ENCODE measurements at places on chromosomes 5 and 9.

DNA sequence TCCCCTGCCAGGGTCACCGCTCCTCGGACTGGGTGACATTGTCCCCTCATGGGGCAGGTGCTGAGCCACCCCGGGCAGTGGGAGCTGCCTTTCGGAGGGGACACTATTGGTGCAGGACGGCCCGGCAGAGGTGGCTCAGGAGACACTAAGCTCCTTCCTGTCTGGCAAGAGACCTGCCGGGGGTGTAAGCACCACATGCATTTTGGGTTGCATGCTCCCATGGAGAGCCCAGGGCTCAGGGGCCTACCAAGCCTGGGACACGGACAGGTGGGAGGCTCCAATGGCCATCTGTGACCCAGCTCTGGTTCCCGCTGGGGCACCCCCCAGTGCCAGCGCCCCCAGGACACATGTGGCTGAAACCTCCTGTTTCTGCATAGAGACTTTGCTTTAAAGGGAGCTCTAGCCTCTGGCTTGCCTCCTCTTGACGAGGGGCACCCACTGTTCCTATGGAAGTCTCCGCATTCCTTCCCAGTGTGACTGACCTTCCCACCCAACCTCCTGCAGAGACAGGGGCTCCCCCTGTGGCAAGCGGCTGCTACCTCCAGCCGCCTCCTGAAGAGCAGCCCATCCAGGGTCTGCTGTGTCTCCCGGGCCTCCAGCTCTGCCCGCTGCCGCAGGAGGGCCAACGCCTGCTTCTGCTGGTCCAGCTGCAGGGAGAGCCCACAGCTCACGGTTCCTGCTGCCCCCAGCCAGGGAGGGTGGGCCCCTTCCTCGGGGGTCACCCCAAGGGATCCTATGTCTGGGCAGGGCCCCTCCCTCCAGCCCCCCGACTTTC, 28.1 kb downstream of the CCDC187 start:
- no peak for DNase-seq

DNA sequence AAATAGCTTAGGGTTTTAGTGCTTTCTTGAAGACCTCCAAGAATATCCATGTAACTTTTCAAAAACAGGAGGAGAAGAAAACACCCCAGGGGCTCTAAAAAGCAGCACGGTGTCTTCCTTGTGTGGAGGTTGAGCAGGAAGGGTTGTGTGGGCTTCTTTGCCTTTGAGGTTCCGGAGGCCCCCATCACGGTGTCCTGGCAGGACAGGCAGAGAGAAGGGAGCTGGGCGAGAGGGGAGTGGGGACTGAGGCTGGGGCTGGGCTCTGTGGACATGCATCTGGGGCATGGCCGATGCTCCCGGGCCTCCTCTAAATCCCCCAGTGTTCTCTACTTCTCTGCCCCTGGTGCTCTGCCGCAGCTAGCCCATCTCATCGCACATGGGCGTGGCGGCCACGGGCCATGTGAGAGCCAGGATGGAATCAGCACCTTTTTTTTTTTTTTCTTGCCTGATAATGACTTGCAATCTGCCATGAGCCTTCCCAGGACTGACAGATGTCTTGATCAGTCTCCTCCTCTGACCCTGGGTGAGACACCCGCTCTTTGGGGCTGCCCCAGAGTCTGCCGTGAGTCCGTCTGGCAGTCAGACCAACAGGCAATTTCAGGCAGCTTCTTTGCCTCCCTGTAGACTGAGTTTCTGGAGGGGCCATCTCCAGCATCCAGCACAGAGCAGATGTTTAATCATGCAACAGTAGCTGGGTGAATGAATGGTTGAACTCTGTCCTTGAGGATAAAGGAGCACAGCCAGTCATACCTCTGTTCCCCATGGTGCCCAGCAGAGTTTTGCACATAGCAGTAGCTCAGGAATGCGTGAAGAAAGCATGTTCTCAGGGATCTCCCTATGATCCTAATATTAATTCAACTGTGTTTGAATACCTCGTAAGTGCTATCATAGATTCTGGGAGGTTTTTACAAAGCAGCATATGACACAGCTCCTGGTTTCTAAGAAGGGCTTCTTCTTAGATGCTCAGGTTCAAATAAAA, 12.1 kb downstream of the CXCL14 start:
- DNase-seq: no peak

DNA sequence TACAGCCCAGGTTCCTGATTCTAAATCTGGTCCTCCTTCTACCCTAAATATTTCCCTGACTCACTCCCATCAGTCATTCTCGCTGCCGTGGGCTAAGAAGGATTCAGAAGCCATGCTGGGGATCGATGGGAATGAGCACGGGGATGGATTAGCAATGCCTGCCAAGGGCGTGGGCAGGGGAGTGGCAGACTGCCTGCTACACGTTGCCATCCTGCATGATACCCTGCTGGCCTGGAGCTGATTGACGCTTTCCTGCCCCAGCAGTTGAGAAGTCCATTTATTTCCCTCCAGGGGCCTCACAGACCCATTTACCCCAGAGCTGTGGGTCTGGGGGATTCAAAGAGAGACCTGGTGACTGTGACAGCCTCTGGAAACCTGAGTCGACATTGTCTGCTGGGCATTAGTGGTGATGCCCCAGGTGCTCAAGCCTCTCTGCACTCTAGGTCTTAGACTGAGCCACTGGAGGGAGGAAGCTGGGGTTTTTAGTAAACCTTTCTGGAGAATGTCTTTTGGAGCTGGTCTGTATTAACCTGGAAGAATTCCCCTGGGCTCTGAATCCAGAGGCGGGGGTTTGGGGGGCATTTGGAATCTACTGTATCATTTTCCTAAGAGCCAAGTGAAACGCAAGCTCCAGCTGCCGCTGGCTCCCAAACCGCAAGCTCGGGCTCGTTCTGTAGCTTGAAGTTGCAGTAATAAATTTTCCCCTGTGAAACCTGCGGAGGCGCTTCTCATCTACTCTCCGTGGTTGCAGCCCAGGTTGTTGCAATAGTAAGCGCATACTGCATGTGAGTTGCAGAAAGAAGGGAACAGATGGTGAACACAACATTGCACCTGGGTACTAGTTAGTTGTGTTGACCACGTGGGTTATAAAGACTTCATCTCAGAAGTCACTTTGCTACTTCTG, 76.3 kb upstream of the RAPGEF1 start:
- DNase-seq: no peak

GRCh38 chr5:157212307-157212706, 31.7 kb downstream of the ITK start:
- DNase-seq: no peak

DNA sequence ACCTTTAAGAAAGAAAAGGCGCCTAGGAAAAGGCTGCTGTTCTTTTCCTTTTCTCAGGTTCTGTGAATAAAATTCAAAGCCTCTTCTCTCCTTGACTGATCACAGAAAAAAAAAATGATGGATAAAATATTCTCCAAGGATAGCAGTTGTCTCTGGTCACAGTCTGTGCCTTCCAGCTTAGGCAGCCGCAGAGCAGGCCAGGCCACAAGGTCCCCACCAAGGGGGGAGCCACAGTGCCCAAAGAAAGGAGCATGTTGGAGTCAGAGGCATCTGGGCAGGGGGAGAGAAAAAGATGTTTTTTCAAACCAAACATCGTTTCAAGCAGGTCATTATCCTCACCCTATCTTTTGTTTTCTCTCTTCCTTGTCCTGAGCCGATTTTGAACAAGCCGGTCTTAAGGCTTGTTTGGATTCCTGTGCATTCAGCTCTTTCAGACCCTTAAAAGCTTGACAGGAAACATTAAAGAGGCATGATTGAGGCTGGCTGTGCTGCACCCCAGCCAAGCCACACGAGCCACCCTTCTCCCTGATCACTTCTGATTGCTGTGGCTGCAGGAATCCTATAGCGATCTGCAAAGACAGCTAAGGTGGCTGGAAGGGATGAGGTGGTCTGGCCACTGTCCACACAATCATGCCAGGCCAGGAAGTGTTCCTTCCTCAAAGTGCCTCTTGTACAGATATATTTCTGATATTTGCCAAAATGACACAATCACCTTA, 284.6 kb upstream of the TLE4 start:
- no peak for DNase-seq

- DNase-seq: no peak
Observed at GRCh38 chr5:173746047-173746646, 129.7 kb upstream of the BOD1 start.

DNA sequence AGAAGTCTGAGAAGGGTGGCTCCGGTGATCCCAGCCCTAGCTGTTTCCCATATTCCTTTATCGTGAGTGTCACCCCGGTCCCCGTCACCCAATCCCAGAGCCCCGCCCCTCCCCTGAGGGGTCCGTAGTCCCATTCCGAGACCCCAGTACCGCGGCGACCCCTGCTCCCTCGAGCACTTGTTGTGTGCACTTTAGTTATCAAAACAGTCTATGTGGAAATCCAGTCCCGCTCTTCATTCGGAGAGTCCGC, 223 bp downstream of the LRSAM1 start:
- DNase-seq: no peak

DNA sequence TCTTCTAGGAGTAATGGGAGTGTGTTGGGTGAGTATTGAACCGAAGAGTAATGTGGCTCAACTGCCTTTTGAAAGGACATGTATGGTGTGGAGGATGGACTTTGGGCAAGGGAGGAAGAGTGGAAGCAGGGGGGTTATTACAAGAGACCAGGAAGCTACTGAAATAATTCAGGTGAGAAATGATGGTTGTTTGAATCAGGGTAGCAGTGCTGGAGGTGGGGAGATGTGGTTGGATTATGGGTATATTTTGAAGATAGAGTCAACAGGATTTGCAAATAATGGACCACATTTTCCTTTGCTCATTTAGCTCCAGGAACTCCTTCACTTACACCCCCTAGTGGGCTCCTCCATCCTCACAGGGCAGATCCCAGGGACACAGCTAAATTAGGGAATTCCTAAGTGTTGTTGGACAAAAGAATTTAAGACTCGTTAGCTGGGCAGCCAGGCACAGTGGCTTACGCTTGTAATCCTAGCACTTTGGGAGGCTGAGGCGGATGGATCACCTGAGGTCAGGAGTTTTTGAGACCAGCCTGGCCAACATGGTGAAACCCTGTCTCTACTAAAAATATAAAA, 1.2 kb upstream of the SLC4A9 start:
- DNase-seq: no peak

DNA sequence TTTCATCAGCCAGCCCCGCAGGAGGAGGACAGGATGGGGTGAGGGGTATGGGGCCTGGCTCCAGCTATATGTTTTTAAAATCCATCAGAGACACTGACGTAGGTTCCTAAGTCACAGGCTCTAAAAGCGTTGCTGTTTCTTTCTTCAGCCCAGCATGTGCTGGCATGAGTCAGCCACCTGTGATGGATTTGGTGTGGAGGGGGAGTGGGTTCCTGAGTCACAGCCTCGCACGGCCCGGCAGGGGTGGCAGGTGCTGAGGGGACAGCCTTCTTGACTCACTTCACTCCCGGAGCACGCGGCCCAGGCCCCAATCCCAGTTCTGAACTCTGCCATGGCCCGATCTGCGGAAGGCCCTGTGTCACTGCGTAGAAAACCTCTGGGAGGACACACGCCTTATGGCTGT, 38.8 kb upstream of the RPL26L1 start:
- DNase-seq: no peak

- no peak for DNase-seq
Observed at GRCh38 chr9:16709924-16710323, 160.5 kb downstream of the BNC2 start.

- no peak for DNase-seq
Observed at GRCh38 chr5:157740229-157740610, 3.3 kb upstream of the LSM11 start.

DNA sequence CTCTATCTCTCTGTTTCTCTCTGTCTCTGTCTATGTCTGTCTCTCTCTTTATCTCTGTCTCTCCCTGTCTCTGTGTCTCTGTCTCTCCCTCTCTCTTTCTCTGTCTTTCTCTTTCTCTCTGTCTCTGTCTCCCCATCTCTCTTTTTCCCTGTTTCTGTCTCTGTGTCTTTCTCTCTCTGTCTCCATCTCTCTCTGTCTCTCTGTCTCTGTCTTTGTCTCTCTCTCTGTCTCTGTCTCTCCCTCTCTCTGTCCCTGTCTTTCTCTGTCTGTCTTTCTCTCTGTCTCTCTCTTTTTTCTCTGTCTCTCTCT, 2.1 kb upstream of the SLC6A19 start:
- DNase-seq: no peak

GRCh38 chr5:118968925-118969375, 19.4 kb downstream of the DTWD2 start:
- DNase-seq: no peak

DNA sequence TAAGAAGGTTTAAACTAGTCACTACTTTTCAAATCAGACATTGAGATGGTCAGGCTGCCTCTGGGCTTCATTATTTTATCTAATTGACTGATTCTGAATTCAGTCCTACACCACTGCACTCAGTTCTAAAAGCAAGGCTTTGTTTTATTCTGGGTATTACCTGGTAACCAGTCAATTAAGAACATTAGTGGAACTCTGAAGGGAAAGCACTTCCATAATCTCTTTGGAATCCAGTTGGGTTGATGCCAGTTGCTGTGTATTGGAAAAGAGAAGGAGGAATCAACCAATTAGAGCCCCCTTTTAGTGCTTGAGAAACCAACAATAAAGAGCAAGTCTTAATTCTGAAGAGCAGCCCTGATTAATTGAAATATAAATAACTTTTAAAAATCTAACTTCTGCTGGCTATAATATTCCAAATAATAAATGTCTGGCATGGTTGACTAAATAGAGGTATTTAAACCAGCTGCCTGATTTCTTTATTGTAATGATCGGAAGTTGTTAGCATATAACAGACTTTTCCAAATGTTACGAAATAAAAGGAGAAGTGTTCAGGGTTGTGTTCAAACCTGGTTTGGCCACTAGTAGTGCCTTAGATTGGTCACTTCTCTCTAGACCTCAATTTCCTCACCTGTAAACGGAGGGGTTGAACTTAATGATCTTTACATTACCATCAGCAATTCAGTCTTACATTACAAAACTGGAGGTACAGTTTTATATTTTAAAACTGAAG, 32.0 kb downstream of the CPEB4 start:
- no peak for DNase-seq

- no peak for DNase-seq
Observed at GRCh38 chr9:137589441-137590122, 730 bp downstream of the ZMYND19 start.

DNA sequence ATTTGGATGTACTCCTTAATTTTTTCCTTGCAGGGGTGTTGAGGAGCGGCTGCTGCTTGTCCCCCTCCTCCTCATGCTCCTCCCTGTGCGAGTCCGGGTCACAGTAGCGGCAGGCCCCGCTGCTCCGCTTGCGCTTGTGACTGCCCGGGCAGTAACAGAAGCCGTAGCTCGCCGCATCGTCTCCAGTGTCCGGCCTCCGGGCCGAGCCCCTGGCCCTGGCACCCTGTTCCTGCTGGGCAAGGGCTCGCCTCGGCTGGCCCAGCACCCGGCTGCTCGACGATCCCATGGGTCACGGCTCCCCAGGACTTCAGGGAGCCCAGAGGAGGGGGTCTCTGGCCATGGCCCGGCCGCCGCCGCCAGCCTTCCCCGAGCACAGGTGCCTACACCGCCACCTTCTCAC, at the start of gene GMCL2:
GMCL2 (minus strand) TSS at position 358 of the 400 bp plus-strand sequence; CDS start at position 286, 72 bp downstream.
- no peak for DNase-seq

DNA sequence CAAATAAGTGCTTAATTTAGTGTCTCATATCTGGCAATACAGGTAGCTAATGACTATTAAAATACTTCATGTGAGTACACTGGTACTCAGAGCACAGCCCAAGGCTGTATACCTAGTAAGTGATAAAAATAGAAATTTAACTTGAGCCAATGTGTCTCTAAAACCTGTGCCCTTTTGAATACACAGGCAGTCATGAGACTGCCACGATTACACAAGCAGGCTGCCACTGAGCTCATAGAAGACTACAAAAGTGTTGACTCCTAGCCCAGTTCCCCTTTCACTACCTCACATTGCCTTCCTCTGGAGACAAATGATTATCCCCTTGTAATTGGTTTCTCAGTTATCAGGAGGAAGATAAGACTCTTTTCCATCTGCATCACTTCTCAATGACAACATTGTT, 66.3 kb upstream of the PAPPA start:
- no peak for DNase-seq

All from activated CD4-positive, alpha-beta T cell treated with anti-CD3 and anti-CD28 coated beads, Interleukin-2, amount 50 U/mL, for 4 hours (primary cell).